Islet precursor cell (in vitro differentiated cells): ENCODE measurements at places on chromosomes 7 and 10.

- peak; percentile 74 for DNase-seq
Measured at GRCh38 chr10:77511498-77512218, 126.0 kb downstream of the KCNMA1 start.

DNA sequence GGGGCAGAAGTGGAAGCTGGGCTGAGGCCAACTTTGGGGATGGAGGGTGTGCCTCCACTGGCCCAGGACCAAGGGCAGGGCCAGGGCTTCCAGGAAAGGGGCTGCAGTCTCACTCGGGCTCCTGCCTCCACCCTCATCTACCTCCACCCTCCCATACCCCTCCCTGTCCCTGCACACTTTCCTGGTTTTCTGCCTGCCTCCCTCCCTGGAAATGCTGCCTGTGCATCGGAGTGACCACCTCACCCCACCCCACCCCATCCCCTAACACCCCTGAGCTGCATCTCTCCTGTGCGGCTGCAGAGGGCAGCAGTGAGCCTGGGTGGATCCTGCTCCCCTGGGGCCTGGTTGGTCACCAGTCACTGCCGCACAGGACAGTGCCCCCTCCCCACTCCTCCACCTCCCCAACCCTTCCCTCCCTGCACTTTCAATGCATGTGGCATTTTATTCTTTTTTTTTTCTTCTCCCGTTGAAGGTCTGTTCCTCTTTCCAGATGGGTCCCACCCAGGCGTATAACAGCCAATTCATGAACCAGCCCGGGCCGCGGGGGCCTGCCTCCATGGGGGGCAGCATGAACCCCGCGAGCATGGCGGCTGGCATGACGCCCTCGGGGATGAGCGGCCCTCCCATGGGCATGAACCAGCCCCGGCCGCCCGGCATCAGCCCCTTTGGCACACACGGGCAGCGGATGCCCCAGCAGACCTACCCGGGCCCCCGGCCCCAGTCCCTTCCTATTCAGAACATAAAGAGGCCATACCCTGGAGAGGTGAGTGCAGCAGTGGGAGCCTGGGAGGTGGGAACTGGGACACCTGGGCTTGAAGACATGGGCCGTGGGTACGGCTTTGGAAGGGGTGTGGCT lies 54.1 kb upstream of the PPIF start:
- peak; percentile 69 for DNase-seq

DNA sequence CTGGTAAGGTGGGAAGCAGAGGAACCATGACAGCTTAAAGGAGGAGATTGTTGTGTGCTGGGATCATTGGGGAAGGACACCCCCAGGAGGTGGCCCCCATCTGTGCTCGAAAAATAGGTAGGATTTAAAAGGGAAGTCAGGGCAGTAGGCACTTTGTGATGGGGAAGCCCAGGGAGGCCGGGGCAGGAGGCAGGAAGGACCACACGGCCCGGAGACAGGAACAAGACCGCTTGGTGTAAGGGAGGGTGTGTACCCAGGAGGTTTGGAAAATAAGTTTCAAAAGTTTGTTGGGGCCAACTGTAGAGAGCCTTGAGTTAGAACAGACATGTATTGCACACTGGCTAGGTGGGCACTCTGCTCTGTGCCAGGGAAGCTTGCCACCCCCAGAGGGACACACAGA lies 20.7 kb downstream of the ZNF467 start:
- no peak for DNase-seq

DNA sequence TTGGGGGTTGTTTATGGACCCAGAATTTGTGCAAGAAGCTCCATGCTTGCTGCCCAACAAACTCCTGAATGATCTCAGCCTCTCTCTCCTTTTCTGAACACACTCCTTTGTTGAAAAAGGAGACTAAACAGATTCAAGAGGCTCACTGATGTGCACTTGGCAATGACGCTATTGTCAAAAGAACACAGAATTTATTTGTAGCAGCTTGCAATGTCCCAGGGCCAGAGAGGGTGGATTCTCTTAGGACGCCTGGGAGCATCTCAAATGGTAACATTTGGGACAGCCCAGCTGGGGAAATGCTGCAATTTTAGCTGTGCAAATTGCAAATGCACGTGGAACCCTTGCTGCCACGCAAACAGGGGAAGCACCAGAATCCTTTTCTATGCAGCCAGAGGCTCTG lies 79.9 kb downstream of the GPR26 start:
- DNase-seq = no peak

DNA sequence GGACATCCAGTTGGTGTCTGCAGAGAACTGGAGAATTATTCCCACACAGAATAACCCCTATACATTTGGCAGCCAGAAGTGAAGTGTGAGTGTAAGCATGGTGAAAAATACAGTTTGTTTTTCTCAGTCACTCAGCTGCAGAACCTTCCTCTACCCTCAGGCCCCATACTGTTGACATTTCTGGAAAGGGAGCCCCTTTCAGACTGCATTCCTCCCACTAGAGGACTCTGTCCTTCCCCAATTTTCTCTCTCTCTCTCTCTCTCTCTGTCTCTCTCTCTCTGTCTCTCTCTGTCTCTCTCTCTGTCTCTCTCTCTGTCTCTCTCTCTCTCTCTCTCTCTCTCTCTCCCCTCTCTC lies 86.8 kb upstream of the STEAP1B start:
- peak; percentile 71 for DNase-seq

GRCh38 chr10:128875030-128875744 lies 591.9 kb upstream of the MGMT start:
- peak; percentile 12 for DNase-seq

- no peak for DNase-seq
Measured at GRCh38 chr10:130194194-130194990, 58.2 kb downstream of the GLRX3 start.

GRCh38 chr10:33532901-33533300 lies 198.4 kb upstream of the NRP1 start:
- DNase-seq = no peak

DNA sequence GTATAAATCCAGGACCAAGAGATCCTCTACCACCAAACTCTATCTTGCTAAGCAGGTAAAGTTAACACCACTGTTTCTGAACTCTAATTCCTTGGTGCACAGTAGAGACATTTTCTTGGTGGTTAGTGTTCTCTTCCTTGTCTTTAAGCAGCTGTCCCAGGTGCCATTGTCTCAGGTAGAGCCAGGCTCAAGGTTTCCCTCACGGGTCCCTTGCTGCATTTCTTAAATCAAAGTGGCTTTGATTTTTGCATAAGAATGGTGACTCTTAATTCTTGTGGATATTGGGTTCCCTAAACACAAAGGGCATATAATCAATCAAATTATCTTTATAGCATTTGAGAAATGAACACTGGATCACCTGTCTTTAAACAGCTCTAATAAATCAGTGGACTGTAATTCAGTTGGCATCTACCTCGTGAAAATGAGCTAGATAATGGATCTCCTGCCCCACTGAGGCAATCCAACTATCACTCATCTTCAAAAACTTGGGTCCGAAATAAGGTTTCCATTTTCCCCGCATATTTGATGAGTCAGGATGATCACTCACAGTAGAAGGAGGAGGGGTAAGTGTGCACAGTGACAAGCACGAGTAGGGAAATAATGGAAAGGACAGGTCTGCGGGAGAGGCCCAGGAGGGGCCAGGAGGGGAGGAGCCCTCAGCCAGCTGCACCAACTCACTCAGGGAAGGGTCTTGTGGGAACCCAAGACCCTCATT lies 2.4 kb downstream of the ABCC2 start:
- no peak for DNase-seq

DNA sequence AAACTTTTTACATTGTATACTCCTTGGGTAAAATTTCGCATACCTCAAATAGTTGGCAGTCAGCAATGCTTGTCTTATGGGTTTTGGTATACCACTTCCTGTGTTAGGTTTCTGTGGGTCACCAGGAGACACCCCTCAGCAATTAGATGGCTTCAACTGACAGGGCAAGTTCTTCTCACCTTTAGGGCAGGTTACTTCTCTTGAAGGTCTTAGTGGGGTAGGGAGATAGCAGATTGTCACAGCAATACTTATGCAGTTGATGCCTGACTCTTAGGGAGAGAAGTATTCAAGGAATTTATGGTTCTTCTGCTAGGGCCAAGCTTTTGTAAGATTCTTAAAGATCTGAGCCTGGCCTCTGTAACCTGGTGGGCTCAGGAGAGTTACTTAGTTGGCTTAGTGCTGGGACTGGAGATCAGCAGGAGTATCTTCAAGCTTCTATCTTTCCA lies 42.9 kb downstream of the MKLN1 start:
- peak; percentile 73 for DNase-seq

DNA sequence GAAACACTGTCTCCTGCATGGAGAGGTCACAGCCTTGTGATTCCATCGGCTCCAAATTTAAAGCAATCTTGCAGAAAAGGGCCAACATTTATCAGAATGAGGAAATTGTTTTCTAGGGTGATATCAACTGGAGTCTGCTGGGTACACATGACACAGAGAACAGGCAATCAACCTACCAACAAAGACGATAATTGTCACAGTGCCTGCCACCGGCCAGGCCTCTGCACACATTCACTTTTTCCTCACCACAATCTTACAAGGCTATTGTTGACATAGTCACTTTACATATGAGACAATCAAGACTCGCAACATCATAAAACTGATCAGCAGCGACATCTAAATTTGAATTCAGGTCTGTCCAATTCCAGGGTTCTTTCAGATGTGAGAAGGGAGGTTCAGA lies 189.4 kb downstream of the KCNMA1 start:
- no peak for DNase-seq

DNA sequence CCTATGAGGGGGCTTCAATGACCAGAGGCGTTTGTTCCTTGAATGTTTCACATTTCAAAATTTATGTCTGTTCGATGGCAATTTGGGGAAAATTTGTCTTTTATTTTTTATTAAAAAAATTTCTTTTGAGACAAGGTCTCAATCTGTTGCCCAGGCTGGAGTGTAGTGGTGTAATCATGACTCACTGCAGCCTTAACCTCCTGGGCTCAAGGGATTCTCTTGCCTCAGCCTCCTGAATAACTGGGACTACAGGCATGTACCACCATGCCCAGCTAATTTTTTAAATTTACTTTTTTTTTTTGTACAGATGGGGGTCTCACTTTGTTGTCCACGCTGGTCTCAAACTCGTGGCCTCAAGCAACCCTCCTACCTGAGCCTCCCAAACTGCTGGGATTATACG lies 39.7 kb downstream of the OTUD1 start:
- DNase-seq = no peak

GRCh38 chr10:119341459-119342301 lies 134.3 kb downstream of the GRK5 start:
- DNase-seq = peak; percentile 85

GRCh38 chr7:36207451-36208291 lies 54.6 kb downstream of the EEPD1 start:
- no peak for DNase-seq

- peak; percentile 62 for DNase-seq
Measured at GRCh38 chr7:115015619-115016018, 93.7 kb downstream of the MDFIC start.

- DNase-seq = no peak
Measured at GRCh38 chr7:29527505-29528108, 36.0 kb upstream of the PRR15 start.

- DNase-seq = no peak
Measured at GRCh38 chr10:65555192-65555591, 1370.6 kb upstream of the LRRTM3 start.

DNA sequence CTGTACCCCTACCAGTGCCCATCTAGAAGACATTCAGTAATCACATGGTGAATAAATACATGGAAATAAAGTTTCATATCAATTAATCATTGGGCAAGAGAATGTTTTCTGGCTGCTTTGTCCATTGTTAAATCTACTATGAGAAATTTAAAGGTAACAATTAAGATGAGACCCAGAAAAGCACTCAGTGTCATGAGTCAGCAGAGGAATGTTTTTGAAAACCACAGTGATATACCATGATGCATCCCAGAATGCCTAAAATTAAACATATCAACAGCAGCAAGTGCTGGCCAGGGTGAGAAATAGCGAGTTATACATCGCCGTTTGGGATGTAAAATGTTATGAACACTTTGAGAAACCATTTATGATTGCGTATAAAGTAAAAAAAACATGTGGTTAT lies 825.3 kb upstream of the C7orf33 start:
- DNase-seq = no peak

GRCh38 chr10:92124616-92125143 lies 166.2 kb downstream of the CPEB3 start:
- DNase-seq = no peak

DNA sequence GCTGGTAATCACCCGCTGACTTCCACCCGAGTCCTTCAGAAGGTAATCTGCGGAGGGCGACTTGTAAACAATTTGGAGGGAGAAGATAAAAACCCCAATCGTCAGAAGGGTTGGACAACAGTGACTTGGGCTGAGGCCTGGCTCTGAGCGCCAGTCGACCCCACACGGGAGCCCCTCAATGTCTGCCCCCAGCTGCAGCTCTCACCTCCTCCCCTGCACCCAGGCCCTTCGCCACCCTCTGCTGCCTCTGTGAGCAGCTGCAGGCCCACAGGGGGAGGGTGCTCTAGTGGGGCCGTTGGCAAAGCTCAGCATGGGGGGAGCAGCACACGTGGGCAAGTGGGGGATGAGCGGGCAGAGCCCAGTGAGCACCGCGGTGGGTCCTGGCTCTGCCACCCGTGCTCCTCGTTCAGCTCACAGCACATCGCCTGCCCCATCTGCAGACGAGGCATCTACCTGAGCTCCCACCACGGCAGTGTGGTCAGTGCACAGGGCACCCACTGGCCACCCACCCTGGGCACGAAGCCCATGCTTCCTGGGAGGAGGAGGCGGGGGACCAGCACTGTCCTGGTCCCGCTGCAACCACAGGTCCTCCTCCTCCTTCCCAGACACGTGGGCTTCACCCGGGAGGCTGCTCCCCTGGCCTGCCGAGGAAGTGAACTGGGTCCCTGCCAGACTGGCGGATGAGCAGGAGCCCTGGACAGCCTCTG lies 280.5 kb downstream of the ELFN1 start:
- no peak for DNase-seq

DNA sequence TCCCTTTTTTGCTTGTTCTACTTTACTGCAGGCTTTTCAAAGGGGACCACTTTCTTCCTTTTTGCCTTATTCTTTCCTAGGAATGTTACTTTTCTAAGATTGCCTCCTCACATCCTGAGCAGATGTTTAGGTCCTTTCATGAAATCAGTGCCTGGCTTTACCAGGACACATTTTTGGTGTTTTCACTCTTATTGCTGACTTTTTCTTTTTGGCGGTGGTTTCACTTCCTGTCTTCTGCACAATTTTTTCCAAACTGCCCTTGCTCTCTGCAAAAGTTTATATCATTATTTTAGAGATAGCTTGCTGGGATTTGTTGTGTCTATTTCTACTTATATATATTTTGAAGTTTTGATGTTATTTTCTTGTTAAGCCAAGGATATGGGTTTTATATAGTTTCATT lies 332.2 kb upstream of the MTPN start:
- no peak for DNase-seq

GRCh38 chr7:47354071-47354470 lies 227.8 kb downstream of the TNS3 start:
- no peak for DNase-seq

GRCh38 chr10:3172081-3172445 lies 519 bp downstream of the PITRM1 start:
- DNase-seq = no peak
